ENCODE measurements at places on chromosomes 1 and 21. TPM values are rescaled to one million over a fixed set of nuclear protein-coding genes. Genes with fewer than 3 reads are reported as not detected.

Gene PTPN22
- 1.1 TPM for total RNA-seq

Gene RNF186
- not detected for total RNA-seq

Gene CLDN8
- not detected for total RNA-seq

Gene KIF21B
- under 0.01 TPM for total RNA-seq

Gene ALX3
- total RNA-seq = not detected

Gene AADACL3
- not detected for total RNA-seq

Gene CITED4
- 1.2 TPM for total RNA-seq

Gene KIF26B
- total RNA-seq = 22.1 TPM

Gene SDE2
- 19.9 TPM for total RNA-seq

Gene UBE2Q1
- 28.6 TPM for total RNA-seq

Gene LRRC7
- not detected for total RNA-seq

DNA sequence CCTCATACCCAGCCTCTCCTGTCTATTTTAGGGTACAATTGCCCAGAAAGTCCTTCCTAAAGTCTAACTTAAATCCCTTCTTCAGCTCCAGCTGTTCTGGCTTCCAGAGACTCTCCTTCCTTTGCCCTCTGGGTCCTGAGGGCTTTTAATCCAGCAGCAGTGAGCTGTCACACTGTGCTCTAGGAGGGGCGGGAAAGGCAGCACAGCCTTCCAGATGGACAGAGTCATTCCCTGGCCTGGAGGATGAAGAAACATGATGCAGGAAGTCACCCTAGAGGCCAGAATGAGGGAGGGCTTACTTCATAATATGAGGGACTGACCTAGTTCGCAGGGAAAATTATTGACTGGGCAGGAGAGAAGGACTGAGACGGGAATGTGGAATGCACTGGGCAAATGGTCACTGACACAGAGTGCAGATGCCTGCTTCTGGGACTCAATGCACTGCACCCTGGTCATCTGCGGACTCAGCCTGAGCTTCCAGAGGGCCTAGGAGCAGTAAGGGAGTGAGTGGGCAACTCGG, 1.3 kb downstream of the SH2D2A start:
- DNase-seq = peak; percentile 97

- no peak for DNase-seq
Observed at GRCh38 chr1:82837766-82838465, 1037.2 kb downstream of the ADGRL2 start.

- DNase-seq = peak; percentile 91
Observed at GRCh38 chr1:151828921-151829320, 2.7 kb downstream of the RORC start.

GRCh38 chr1:214518361-214518760, 33.0 kb downstream of the PTPN14 start:
- peak; percentile 84 for DNase-seq

- no peak for DNase-seq
Observed at GRCh38 chr1:235259133-235259778, 68.7 kb downstream of the ARID4B start.

DNA sequence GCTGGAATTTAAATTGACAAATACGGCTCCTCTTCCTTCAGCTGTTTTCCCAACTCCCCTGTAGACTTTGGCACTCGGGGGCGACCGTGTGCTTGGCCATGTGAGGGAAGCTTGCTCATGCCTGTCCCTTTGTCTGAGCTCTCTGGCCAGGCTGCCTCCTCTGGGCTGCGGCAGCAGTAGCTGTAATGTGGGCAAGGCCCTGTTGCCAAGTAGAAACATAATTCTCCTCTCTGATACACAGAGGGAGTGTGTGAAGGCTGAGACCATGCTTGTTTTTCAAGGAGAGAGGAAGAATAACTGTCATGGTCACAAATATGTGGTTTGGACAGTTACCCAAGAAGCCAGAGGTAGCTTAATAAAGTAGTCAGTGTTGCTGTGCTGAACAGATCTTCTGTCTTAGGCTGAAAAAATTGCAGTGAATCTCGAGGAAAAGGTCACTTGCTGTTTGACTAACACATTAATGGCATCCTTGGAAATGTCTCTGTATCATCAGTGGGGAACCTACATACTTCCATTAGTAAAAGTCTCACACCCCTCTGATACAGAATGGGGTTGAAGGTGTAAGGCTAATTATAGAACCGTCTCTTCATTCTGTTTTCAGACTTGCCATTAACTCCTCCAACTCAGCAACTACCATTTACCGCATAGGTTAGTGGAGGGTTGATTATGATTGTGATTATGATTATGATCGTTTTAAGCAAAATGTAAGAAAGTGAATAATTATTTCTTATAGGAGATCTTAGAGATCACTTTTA, 94.6 kb downstream of the TGFB2 start:
- DNase-seq = no peak

DNA sequence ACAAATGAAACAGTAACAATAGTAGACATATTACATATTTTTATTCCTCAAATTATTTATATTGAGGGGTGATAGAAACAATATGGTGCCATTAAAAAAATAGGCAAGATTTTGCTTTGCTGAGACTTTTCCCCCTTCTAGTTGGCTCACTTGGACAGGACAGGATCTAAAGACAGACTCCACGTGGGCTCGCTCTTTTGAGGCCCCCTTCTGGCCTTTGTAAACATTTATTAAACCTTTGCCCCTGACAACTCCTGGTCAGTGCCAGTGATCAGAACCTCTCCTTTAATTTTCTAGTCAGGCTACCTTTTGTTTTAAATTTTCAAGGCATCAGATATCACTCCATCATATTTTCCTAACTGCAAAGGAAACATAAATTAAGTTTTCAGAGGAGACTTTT, 49.7 kb upstream of the IFI44L start:
- DNase-seq = no peak

GRCh38 chr1:206744683-206745082, 25.9 kb upstream of the IL19 start:
- no peak for DNase-seq

DNA sequence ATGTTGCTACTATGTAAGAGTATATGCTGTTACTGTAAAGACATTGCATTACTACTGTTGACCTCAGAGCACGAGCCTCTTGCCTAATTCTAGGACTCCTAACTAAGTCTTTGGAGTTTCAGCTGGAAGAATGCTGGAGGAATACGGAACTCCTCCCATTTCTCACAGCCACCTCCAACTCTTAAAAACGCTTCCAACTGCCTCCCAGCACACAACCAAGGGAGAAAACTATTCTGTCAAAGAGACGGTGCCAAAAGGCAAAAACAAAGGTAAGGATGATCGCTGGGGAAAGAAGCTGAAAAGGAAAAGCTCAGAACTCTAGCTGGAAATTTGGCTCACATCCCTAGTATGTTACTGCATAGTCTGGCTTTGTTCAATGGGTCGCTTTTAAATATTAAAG, at the start of gene FMO2:
Gene FMO2 (plus strand): TSS at position 210 of the 400 bp plus-strand sequence. CDS start 414 bp downstream, outside the sequence.
- no peak for DNase-seq

DNA sequence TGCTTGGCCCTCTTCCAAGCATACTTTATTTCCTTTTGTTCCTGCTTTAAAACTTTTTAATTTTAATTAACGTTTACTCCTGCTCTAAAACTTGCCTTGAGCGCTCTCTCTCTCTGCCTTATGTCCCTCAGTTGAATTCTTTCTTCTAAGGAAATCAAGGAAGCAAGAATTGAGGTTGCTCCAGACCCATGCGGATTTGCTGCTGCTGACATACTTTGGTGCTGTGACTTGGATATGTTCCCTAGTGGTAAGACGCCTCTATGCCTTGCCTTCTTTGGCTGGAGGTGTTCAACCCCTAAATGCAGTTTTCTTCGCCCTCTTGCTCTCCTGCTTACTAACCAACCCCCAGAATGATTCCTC, 148.1 kb downstream of the ADSS2 start:
- no peak for DNase-seq

- peak; percentile 80 for DNase-seq
Observed at GRCh38 chr1:39652554-39652953, 13.1 kb upstream of the HEYL start.

DNA sequence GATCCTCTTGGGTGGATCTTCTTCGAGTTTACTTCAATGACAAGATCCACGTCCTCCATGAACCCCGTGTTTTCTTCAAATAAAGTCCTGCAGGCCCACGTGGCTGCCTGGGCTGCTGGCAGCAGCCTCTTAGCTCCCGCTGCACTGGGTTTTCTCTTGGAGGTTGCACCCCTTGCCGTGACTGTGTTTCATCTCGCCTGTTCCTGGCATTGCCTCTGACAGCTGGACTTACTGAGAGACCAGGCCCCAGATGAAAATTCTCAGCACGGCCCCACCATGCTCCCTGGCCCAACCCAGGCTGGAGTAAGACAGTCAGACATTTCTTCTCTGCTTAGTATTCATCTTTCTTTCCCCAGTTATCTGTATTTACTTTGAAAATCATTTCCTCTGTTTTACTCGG, 274.8 kb upstream of the RUNX1 start:
- DNase-seq = no peak

- peak; percentile 31 for DNase-seq
Observed at GRCh38 chr1:89873770-89874169, 52.9 kb downstream of the LRRC8D start.

- DNase-seq = no peak
Observed at GRCh38 chr1:36567601-36568341, 85.1 kb upstream of the CSF3R start.

- DNase-seq = peak; percentile 92
Observed at GRCh38 chr1:11664336-11665065, 501 bp downstream of the FBXO6 start.

- peak; percentile 74 for DNase-seq
Observed at GRCh38 chr21:26715878-26716506, 129.2 kb downstream of the ADAMTS1 start.

DNA sequence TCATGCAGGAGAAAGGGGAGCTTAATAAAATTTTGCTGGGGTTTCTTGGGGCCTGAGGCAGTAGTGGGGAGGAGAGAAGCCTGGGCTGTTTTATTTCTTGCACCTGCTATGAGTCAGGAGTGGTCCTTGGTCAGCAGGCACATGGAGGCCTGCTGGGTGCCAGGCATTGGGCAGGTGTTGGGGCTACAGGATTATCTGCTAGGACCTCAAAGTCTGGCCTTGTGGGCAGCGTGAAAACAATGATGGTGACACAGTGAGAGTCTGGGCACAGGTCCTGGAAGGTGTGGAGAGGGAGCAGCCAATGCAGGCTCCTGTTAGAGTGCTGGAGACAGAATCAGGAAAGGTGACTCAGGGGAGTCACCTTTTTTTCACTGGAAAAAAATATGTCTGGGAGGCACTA, 17.2 kb downstream of the ROR1 start:
- DNase-seq = no peak

DNA sequence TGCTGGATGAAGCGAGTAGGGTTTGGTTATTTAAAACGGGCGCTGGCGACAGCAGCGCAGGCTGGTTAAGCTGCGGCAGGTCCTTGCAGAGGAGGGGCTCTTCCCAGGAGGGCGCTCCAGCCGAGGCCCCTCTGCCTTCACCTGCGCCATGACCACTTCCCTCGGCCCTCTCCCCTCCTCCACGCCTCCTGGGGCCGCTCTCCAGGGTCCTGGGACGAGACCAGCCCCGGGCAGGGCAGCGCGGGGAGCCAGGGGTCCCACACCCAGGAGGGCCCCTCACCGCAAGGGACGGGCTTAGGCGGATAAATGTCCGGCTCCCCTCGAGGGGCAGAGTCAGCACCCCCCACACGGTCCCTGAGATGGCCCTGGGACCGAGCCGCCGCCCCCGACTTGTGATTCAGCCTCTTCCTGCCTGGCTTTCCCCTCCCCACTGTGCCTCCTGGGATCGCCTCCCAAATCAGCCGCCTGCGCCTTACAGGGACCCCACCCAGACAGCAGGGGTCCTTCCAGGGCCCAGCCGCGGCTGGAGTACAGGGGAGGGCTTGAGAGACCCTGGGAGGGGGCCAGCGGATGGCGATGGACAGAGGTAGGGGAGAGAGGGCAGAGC, 380.7 kb downstream of the MATN1 start:
- DNase-seq = no peak

DNA sequence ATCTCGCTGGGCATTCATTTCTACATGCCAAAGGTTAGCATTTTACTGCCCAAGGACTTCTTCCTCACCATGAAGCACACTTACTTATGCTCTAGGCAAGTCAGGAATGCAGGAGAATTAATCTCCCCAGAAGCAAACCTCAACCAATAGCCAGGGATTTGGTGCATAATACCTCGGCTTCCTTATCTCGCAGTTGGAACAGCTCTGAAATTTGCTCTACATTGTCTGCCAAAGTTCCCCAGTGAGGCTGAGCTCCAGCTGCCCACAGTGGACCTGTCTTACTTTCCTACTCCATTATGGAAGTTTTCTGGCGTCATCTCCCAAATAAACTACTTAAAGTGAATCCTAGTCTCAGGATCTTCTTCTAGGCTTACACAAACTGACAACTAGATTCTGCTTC, 57.6 kb upstream of the PPM1J start:
- DNase-seq = no peak

- DNase-seq = no peak
Observed at GRCh38 chr1:8077602-8078001, 51.5 kb upstream of the ERRFI1 start.

DNA sequence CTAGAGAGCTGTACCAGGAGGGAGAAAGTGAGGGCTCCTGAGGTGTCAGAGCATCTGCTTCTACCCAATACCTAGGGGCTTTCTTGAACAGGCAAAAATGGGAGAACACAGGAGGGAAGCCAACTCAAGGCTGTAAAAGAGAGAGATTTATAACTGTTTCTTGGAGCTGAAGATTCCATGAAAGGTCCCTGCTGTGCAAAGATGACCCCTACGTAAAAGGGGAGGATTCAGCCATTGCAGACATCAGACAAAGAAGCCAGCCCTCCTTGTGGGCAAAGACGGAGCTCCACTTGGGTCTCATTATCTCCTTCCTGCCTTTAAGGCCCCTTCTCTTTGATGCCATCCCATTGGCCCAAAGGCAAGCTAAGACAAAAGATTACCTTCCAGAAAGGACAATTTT, 524.1 kb upstream of the CAMK1G start:
- DNase-seq = no peak

DNA sequence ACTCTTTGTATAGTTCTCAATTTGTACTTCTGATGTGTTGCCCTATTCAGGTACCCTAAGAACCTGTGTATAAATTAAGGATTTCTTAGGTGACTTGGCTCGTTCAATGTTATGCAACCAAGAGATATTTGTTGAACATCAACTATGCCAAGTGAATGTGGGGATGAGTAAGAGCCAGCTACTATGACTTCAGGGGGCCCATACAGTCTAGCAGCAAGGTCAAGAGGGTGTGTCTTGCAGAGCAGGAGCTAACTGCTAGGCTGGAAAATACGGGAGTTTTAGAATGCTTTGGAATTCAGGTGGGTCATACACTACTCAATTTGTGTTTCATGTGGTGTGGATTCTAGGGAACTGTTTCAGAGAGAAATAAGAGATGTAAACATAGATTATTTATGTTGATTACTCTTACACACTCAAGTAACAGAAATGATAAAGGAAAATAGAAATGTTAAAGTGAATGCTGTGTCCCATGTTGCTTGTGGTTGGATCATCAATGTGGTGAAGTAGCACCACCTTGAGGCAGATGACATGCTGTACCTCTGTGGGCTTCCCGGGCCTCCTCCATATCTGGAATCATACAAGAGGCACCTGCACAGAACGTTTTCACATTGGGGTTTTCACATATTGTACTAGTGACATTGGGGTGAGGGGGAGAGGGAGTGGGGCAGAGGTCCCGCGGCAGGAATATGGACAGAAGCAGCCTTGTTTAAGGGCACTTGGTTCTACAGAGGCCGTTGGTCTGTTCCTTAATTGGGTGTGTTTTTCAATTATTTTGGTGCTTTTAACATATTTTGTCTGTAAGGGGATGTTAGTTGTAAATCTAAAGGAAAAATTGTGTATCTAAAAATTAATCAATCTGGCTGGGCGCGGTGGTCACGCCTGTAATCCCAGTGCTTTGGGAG, 12.4 kb downstream of the ARPC5 start:
- DNase-seq = peak; percentile 56
